Hippocampal formation (tissue), 2 donors: ENCODE measurements at places on chromosomes 16 and 17.

- no peak for DNase-seq
Observed at GRCh38 chr16:70430667-70431536, 8.0 kb downstream of the ST3GAL2 start.

- DNase-seq: no peak
Observed at GRCh38 chr17:74512624-74513091, 18.6 kb downstream of the CD300LB start.

DNA sequence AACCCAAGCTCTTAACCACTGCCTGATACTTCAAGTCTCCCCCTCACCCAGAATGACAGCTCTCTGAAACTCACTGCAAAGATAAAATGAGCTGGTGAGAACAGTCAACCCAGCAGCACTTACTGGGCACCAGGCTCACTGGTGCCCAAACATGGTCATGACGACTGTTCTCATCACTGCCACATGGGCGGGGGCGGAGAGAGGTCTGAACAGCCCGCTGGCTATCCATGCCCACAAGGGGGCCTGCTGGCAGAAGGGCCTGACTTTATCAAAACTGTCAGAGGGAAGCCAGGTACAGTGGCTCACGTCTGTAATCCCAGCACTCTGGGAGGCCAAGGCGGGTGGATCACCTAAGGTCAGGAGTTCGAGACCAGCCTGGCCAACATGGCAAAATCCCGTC is 4.0 kb downstream of the MYBBP1A start:
- DNase-seq: no peak

DNA sequence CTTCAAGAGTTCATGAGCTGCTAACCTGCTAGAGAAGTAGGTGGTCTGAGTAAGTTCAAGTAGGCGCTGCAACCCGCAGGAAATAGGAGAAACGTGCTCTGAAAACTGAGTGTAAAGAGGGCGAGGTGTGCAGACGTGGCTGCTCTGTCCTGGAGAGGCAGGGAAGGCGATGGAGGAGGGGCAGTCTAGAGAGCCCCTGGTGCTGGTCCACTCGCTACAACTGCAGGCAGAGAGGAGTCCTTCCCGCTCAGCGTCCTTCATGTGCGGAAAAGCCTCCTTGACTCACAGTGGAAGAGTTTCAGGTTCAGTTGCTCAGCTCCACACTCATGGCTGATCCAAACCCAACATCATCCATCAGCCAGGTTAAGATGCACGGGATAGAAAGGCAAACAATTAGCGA is 12.1 kb downstream of the ABCA3 start:
- DNase-seq: no peak

- no peak for DNase-seq
Observed at GRCh38 chr16:83966153-83966696, 1.8 kb upstream of the NECAB2 start.

GRCh38 chr16:61324044-61324443 is 712.2 kb downstream of the CDH8 start:
- DNase-seq: no peak

DNA sequence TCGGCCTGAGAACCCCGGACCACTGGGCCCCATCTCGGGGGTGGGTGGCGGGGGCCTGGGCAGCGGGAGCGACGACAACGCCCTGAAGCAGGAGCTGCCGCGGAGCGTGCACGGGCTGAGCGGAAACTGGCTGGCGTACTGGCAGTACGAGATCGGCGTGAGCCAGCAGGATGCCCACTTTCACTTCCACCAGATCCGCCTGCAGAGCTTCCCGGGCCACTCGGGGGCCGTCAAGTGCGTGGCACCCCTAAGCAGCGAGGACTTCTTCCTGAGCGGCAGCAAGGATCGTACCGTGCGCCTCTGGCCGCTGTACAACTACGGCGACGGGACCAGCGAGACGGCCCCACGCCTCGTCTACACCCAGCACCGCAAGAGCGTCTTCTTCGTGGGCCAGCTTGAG is 8.9 kb upstream of the SERPINF2 start:
- no peak for DNase-seq

- DNase-seq: no peak
Observed at GRCh38 chr16:49292413-49292812, 10.8 kb upstream of the CBLN1 start.

DNA sequence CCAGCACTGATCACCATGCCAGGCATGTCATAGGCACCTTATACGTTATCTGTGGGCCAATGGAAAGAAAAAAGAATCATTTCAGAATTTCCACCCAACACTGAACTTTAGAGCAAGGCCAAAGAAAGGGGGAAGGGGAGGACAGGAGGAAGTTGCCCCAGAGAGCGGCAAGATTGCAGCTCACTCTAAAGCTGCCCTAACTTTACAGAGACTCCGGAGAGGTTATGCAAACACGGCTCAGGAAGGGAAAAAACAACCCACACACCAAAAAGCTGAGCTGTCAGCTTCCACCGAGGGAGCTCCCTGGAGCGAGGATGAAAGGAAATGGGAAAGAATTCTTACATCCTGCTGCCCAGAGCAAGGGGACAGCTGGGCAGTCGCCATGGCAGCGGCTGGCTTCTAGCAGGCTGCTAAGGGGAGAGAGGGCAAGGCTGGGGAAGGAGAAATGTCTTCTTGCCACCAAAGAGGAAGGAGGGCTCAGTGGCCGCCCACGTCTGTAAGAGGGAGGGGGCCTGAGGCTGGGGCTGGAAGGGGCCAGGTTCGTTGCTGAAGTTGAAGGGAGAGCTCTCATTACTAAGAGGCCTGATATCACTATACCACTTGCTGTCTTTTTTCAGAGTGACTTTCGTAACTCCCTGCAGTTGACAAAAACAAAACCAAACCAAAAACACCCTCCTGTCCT is 18.2 kb downstream of the COTL1 start:
- peak; percentile 41 for DNase-seq

DNA sequence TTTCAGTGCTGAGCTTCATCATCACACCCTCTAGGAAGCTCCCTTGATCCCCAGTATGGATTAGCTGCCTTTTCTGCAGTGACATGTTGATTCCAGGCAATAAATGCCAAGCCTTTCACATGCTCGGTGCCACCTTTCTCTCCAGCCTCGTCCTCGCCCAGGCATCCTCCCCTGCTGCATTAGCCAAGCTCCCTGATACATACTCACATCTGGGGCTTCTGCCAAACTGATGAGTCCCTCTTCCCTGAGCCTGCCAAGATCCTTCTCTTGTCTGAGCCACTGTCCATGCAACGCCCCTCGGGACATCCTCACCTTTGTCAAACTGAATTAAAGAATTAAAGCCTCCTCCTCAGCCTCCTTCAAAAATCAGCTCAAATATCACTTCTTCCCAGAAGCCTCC is 538.5 kb upstream of the CDH11 start:
- no peak for DNase-seq

DNA sequence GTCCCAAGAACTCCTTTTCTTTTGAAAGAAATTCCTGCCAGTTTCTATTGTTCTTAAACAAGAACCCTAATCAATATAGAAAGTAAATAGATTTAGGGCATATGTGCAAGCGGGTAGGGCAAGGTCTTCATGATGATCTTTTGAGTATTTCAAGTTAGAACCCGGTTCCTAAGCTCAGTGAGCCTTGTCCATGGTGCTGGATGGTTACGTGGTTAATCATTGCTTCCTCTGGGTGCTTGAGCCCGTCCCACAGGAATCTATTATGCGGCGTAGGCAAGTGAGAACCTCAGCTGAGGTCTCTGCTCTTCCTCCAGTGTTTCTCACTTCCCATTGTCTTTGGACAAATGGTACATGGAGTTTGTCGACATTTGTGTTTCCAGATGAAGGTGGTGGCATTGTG is 580.8 kb upstream of the EEF2KMT start:
- DNase-seq: no peak

- DNase-seq: no peak
Observed at GRCh38 chr16:85592700-85593493, 20.2 kb upstream of the GSE1 start.

DNA sequence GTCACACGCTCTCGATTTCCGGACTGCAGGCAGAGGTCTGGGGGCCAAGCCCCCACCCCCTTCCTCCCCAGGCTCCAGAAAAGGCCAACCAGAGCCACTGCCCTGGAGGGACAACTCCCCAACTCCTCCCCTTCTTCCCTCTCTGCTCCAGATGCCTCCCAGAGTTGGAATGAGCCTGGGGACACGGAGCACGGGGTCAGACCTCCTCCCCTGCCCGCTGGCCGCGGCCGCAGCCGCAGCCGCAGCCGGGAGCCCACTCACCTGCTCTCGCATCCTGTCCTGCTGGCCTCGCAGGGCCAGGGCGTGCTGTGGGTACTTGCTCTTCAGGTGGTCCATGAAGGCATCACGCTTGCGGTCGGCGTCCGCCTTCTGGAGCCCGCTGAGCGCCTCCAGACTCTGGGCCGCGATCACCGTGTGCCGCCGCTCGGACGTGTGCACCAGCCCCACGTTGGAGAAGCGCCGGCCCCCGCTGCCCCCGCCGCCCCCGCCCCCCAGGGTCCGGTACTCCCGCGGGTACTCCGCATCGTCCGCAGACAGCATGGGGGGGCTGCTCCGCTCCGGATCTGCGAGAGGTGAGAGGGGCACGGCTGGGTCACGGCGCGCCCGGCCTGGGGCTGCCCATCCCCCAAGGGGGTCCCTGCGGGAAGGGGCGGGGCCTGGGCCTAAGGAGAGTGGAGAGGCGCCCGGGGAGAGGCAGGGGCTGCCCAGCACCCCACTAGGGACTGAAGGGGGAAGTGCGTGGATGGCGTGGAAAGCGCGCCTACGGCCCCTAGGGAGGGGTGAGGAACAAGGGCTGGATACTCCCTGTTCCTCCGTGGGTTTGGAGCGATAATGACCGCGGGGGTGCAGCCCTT is 27.3 kb downstream of the SRCIN1 start:
- no peak for DNase-seq

GRCh38 chr17:15171167-15172047 is 93.7 kb downstream of the PMP22 start:
- peak; percentile 51 for DNase-seq

DNA sequence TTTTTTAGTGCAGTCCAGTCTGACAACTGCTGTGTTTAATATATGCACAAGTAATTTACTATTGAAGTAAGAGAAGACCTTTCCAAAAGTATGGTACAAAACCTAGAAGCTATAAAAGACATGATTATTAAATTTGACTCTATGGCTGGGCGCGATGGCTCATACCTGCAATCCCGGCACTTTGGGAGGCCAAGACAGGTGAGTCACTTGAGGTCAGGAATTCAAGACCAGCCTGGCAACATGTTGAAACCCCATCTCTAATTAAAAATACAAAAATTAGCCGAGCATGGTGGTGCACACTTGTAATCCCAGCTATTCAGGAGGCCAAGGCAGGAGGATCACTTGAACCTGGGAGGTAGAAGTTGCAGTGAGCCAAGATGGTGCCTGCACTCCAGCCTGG is 41.4 kb upstream of the VWA3A start:
- DNase-seq: no peak

- DNase-seq: no peak
Observed at GRCh38 chr16:82993926-82994325, 367.2 kb downstream of the CDH13 start.

DNA sequence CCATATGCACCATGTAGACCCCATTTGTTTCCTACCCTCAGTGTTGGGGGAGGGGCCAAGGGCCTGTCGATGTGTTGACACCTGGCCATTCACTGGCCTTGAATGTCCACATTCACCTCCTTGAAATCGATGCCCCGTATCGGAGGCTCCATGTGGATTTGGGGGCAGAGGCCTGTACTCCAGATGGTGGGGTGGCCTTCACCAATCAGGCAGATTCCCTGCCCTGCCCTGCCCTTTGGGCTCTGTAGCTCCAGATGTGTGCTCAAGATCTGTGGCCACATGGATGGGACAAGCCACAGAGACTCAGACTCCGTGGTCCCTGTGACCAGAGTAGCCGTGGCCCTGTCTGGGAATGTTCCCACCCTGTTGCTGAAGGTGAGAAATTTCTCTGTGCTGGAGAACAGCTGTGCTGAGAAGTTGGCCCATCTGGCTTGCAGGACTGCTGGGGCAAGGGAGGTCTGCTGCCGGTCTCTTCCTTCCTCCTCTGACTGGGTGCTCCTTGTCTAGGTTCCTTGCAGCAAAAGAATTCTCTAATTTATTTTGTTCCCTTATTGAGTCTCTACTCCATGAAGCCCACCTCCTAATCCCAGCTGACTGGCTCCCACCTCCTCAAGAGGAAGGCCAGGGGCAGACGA is 221.3 kb downstream of the SEC14L1 start:
- no peak for DNase-seq

DNA sequence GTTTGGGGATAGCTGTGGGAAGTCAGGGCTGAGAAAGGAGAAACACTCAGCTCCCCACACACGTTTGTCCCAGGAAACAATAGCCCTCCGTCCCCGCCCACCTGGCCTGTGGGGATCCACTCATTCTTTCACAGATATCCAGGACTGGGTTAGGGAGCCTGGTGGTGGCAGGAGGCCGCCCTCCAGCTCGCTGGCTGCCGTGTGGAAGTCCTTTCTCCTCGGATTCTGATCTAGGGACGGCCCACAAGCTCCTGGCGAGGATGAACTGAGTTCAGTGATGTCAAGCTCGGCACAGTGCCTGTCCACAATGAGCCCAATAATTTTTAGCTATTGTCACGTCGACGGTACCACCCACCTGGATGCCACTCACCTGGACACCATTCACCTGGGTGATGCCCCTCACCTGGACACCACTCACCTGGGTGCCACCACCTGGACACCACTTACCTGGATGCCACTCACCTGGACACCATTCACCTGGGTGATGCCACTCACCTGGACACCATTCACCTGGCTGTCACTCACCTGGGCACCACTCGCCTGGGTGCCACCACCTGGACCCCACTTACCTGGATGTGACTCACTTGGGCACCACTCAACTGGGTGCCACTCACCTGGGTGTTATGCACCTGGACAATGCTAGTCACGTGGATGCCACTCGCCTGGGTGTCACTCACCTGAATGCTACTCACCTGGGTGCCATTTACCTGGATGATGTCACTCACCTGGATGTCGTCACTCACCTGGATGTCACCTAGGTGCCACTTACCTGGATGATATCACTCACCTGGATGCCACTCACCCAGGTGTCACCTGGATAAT is 172.5 kb upstream of the FOXF1 start:
- no peak for DNase-seq

DNA sequence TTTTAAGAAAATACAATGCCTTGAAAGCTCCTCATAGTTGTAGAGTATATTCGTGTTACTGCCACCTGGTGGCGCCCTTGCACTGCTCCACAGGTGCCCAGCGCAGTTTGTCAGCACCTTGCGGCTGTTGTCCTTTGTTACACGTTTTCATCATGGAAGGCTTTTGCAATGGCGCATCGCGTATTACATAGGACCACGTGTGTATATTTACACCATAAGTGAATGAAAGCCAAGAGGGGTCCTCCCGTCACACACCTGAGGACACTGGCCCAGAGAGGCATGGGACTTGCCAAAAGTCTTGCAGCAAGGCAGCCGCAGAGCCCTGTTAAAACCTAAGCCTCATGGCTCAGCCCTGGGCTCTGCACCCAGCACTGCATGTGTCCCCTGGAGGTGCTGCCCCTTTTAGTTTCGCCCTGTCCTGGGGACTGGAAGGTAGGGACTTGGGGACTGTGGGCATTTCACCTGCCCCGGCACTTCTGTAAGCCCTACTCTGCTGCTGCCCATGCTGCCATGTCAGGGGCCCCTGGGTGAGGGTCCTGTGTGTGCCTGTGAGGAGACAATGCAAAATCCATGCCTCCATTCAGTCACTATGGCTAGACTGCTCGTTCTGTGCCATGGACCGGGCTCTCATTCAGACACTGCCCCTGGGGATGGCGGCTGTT is 24.3 kb downstream of the POLR3E start:
- DNase-seq: peak; percentile 3
